Activated naive CD4-positive, alpha-beta T cell treated with anti-CD3 and anti-CD28 coated beads, Interleukin-2, amount 50 U/mL, for 72 hours (primary cell): ENCODE measurements at places on chromosomes 2 and 18.

- DNase-seq, result no peak
Measured at GRCh38 chr2:115483666-115484065, 1041.2 kb downstream of the DPP10 start.

DNA sequence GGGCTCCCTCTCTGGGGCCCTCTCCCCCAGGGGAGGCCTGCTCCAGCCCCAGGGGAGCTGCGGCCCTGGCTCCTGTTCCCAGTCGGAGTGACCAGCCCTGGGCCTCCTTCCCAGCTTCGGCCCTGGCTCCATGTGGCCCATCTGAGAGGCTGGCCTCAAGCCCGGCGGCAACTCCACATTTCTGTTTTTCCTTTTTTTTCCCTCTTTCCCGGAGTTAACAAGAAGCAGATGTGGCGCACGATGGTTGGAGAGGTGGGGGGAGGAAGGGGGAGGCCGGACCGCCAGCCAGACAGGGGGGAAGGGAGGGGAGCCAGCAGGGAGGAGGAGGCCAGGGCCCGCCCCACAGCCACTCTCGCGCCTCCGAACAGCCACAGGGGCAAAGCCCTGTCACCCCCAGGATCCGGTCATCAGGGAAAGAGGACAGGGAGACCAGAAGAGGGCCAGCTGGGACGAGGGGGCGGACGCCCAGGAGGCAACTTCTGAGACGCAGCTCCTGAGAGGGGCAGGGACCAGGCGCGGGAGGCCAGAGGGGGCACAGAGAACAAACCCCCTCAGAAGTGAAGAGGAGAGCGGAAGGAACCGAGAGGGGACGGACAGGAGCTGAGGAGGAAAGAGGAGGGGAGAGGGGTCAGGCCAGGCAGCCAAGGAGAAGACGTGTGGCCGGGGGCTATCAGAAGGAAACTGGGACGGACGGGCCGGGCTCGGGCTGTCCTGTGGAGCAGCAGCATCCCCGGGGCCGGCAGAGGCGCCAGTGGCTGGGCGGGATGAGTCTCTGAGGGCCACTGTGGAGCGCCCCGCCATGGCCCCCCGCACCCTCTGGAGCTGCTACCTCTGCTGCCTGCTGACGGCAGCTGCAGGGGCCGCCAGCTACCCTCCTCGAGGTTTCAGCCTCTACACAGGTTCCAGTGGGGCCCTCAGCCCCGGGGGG, at the start of gene EMILIN1:
TSS of gene EMILIN1 (plus strand) at position 349 of the 928 bp plus-strand sequence. CDS start at position 800, 451 bp downstream.
- no peak for DNase-seq

GRCh38 chr2:41446266-41446665, 601.6 kb upstream of the PKDCC start:
- no peak for DNase-seq

- no peak for DNase-seq
Measured at GRCh38 chr2:60885683-60886082, 4.3 kb downstream of the REL start.

- DNase-seq, result no peak
Measured at GRCh38 chr2:238596571-238597551, 170.1 kb downstream of the ASB1 start.

DNA sequence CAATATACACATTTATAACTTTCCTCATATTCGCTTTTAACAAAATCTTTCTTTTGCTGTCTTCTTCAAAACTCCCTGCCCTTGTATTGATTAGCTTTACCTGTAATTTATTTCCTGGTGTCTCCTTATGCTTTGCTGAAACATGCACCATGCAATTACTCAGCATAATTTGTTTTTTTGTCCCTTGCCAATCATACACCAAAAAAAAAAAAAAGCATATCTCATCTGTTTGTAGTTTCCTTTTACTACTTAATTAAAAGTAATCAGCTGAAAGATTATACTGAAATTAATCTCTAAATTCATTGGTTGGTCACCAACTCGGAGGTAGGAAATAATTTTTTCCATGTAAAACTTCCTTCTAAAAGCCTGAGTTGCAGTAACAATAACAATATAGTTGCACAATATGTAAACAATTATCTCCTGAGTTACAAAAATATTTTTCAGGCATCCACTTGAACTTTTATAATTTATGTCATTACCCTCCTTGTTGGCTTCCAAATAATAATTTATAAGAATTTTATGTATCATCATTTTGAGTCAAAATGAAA, 53.0 kb upstream of the ROCK1 start:
- no peak for DNase-seq

- no peak for DNase-seq
Measured at GRCh38 chr2:108029912-108030311, 43.6 kb downstream of the SLC5A7 start.
